WTC11 (cell line): ENCODE measurements at places on chromosomes 2 and 18. TPM values are rescaled to one million over a fixed set of nuclear protein-coding genes. Genes with fewer than 3 reads are reported as not detected.

DNA sequence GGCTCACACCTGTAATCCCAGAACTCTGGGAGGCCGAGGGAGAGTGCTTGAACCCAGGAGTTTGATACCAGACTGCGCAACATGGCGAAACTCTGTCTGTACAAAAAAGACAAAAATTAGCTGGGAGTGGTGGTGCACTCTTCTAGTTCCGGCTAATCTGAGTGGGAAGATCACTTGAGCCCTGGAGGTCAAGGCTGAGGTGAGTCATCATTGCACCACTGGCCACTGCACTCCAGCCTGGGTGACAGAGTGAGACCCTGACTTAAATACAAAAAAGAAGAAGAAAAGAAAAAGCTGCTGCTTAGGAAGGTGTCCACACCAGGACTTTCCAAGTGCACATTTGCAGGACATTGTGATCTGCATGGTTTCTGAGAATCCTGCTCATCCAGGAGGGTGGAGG lies 16.4 kb downstream of the SKOR2 start:
- no peak for DNase-seq

DNA sequence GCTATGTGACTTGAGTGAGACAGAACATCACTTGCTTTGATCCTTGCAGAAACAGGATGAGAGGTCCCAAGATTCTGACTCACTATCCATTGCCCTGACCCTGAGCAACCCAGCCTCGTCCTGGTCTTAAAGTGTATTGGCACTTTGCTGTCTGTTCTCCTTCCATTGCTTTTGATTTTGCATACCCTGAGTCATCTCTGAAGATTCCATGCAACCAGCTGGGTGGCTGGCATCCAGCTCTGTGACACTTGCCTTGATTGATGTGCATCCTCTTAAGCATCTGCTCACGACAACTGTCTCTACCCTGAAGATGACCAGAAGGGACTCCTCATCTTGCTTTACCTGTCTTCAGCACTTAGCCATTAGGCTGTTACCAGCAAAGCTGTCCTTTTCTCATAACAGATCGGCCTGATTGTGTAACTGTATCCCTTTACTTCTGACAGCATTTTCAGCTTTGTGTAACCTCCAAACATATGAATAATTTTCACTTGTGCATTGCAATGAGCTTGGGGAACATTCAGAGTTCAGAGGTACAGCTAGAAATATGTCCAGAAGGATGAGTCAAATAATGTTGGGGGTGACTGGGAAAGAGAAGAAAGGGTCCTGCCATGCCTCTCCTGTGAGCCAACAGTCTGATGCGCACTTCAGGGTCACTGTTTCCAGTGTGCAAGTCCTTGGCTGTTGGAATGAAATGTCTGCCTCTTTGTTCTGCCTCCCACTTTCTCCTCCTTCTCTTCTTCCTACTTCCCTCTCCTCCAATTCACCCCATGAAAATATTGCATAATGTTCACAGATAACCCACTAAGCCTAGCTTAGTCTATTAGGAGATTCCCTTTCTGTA lies 249.7 kb upstream of the OSR1 start:
- DNase-seq = no peak

DNA sequence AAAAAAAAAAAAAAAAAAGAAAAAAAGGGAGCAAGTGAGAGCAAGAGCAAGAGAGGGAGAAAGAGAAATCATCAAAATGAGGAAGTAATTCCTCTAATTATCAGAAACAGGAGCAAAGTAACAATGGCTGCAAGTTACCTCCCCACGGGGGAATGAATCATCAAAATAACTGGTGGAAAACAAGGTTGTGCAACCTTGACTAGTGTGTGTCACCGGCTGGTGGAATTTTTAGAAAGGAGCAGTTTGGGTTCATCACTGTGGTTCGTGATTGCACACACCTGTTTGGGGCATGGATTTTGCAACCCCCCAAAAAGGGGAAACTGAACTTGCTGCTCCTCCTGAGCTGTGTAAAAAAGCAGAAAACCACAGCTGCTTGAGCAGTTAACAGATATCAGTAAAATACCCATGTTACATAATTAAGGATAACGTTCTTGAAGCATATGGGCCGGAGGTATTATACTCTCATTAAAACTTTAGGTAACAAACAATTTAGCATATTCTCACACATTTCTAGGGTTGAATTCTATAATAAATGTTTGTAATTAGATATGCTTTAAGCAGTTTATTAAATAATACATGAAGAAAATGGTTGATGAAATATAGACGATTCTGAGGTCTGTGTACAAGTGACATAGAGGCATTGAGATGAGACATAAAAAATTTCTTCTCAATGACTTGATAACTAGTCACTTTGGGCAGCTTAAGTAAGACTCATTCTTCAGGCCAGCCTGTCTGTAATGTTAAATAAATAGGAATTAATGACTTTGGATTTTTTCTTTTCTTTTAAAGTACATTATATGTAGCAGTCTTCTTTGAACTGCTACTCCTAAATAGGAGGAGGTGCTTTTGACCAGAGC lies 184.2 kb upstream of the ZEB2 start:
- DNase-seq = no peak

Gene ZAP70
- total RNA-seq = 0.61 to 0.73 TPM (median 0.64 TPM) in 3 replicates

Gene CCDC85A
- total RNA-seq = 0.22 to 0.27 TPM (median 0.25 TPM) in 3 replicates

DNA sequence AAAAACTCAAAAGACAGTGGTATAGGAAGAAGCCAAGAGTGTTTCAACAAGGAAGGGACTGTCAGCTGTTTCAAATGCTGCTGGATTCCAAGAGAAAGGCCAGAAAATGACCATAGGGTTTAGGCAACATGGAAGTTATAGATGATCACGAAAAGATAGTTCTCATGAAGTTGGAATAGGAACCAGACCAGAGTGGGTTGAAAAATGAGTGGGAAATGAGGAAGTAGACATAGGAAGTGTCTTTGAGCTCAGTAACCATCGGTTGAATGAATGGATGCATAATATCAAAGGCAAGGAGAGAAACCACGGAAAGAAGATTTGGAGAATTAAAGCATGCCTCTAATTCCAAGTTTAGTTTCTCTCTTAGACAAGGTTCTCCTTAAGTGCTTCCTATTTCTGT lies 1.3 kb downstream of the NCAPH start:
- DNase-seq = no peak

GRCh38 chr18:57230861-57231585 lies 84.1 kb downstream of the BOD1L2 start:
- DNase-seq = no peak

Gene RDH14
- total RNA-seq = 20.6 to 22.4 TPM (median 20.9 TPM) in 3 replicates

Gene HAAO
- 8.0 to 9.8 TPM (median 8.4 TPM) in 3 replicates for total RNA-seq

- no peak for DNase-seq
Observed at GRCh38 chr2:11540996-11541692, 7.3 kb downstream of the GREB1 start.

DNA sequence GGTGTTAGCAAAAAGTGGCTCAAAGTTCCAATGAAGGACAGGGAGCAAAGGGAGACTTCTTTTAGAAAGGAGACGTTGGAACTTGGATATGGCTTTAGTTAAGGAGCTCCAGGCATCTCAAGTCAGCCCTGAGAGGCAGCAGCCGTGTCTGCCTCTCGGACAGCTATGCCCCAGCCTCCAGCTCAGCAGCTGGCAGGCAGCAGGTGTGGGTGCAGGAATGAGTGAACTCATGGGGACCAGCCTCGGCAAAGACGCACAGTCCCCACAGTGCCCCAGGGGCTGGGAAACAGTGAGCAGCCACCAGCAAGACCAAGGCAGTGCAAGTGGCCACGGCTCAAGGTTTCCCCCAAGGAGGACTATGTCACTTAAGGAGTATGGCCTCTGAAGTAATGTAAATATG lies 1.6 kb upstream of the LRRFIP1 start:
- no peak for DNase-seq

DNA sequence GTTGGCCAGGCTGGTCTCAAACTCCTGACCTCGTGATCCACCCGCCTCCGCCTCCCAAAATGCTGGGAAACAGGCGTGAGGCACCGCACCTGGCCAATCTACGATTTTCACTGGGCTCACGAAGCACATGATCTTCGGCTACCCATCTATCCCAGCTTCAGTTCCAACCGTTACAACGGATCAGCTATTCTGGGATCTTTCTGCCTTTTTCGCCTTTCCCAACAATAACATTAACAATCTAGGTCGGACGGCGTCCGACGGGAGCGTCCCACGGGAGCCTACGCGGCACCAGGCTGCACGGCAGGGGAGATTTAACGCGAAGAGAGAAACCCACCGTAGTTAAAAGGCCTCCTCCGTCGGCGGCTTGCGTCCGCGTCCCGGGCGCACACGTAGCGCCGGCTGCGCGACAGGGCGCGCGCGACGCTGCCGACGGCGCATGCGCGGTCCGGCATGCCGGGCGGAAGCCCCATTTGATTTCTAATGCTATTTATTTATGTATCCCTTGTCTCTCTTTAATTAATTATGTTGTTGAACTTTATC lies at the start of gene MSL3B:
Gene MSL3B, minus strand, starts transcription at position 394 of the 540 bp plus-strand sequence.
- DNase-seq = peak; percentile 31

- no peak for DNase-seq
Observed at GRCh38 chr2:10519394-10519740, 71.2 kb upstream of the ODC1 start.

Gene LCT
- 0.02 TPM in 1 of 3 replicates, not detected in the others for total RNA-seq

DNA sequence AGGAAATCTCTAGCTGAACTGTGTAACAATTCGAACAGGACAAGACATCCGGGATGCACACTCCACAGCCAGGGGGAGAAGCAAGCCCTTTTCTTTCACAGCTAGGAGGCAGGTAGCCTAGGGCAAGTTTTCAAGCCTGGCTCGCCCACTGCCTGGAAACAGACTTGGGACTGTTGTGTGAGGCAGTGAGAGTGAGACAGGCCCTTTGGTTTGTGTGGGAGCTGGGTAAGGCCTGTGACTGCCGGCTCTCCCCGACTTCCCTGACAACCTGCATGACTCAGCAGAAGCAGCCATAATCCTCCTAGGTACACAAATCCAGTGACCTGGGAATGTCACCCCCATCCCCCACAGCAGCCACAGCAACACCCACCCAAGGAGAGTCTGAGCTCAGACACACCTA lies 179.7 kb downstream of the WDPCP start:
- DNase-seq = no peak

DNA sequence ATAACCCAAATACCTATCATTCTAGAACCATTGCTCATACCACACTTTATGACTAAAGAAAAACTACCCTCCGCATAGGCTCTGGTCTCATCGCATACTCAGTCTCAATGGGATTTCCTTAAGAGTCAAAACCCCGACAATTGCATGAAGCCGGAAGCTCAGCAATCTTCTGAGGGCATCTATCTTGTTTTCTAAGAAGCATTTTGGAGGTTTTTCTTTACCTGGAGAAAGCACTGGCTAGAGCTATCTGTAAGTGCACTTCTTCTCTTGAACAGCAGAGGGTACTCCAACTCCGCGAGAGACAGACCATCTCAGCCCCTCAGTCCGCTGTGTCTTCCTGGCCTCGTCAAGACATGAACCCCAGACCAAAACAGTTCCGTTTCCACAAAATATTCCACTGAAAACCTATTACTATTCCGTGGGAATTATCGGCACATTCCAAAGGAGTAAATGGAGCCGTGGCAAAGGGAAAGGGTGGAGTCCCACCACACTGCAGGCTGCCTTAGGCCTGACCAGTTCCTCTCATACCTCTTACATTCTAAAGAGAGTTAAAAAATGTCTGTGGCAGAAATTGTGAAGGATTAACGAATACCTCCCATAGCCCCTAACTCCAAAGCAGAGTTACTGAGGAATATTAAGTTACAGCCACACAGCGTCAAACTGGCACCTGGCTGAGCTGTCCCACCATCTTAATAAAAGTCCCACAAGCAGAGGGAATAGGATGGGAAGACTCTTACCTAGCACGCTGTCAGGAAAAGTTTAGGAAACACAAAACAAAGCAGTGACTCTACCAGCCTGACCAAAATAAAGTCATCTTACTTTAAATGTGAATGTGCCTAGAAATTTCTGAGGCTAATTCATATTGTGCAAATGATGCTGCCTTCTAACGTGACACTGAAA lies 325.6 kb upstream of the VRK2 start:
- peak; percentile 62 for DNase-seq

GRCh38 chr2:240777456-240778212 lies 42.4 kb downstream of the KIF1A start:
- DNase-seq = no peak

Gene ACMSD
- total RNA-seq = not detected in 3 replicates

- DNase-seq = no peak
Observed at GRCh38 chr2:127416506-127417001, 1.7 kb upstream of the PROC start.

DNA sequence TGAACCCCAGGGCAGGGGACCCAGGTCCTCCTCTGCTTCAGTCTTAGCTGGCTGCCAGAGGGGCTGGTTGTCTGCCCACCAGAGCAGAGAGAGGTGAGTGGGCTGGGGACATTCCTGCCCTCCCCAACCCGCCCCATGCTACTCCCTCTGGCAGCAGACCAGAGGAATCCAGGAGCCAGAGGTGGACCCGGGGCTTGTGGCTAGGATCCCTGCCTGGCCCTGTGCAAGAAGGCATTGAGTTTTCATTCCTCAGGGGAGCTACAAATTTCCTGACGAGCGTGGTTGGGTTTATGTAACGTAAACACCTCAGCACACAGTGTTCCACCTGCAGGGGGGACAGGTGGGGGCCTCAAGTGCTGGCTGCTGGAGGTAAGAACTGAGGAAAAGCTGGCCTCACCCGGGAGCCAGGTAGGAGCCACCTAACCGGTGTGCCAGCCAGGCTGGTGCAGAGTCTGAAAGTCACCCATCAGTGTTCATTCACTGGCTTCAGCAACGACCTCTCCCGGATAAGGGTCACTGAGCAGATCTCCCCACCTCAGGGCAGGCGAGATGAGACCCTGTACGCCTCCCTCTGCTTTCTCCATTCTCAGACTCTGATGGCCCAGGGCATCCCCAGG lies 246.8 kb downstream of the DYSF start:
- no peak for DNase-seq

- no peak for DNase-seq
Observed at GRCh38 chr2:123209202-123209601, 815.9 kb upstream of the CNTNAP5 start.

- no peak for DNase-seq
Observed at GRCh38 chr2:18597618-18598017, 8.2 kb upstream of the NT5C1B start.

Gene EML6
- total RNA-seq = 1.9 to 2.5 TPM (median 2.1 TPM) in 3 replicates

Gene UGT1A10
- 0.11 to 0.18 TPM in 2 of 3 replicates, not detected in the other for total RNA-seq

- DNase-seq = no peak
Observed at GRCh38 chr2:105800036-105800713, 55.5 kb downstream of the NCK2 start.

GRCh38 chr2:228367356-228367755 lies 185.9 kb upstream of the SPHKAP start:
- no peak for DNase-seq

Gene TBR1
- total RNA-seq = not detected in 3 replicates

Gene SCG2
- total RNA-seq = 0.07 to 0.23 TPM (median 0.11 TPM) in 3 replicates
